ENCODE measurements at places on chromosomes 13 and 19.
A peak's percentile ranks its signal among the peaks of the same experiment; 100 is the strongest.

DNA sequence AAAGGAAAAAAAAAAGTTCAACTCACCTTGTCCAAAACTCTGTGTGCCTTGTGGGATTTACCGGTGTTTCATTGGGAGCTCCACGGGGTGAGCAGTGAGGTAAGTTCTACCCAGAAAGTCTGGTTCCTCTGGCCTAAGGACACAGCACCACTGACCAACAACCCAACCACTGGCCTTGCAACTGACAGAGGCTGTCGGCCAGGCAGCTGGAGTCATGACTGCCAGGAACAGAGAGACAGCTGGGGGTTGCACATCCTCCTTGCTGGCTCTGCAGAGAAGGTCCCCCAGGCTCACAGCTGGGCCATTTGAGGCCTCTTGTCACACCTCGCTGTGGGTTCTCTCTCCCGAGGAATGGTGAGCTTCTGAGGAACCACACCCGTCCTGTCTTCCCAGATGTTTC is 59.5 kb downstream of the ANKRD10 start:
- DNase-seq, result no peak

GRCh38 chr13:84086847-84087162 is 204.5 kb upstream of the SLITRK1 start:
- no peak for DNase-seq

DNA sequence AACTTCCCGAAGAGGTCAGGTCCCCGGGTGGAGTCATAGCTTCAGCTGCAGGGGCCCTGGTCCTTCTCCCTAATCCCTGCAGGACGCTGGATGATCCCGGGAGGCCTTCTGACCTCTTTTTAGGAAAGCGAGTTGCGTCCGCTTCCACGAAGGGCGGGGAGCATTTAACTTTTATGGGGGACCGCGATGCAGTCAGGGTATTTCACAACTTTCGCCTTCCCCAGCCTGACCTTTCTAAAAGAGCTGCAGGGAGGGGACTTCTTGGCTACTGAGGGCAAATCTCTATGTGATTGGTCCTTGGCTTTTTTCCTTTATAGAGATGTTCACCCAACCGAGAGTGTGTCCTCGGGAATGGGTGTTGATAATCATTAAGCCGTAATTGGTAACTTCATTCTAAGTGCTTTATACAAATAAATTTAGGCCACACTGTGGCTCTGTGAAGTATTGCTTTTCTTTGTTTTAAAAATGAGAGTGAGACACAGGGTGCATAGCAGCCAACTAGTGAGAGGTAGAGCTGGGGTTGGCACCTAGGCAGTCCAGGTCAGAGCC is 778 bp downstream of the ZNF230 start:
- DNase-seq, result no peak

GRCh38 chr13:52995946-52996345 is 32.7 kb upstream of the OLFM4 start:
- DNase-seq, result no peak

DNA sequence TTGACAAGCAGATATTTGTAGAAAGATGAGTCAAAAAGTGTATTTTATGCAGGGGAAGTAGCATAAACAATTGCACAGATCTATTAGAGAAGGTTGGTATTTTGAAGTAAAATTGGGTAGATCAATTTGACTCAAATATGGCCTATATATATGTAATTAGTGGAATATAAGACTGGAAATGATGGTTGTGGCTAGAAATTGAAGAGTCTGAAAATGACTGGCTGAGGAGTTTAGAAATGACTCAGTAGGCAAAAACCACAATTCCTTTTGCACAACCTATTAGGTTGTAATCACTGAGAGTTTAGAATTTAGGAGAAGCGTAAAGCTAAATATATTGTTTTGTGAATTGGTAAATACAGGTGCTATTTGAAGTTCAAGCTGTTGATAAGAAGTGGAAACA is 622.6 kb upstream of the PCDH20 start:
- no peak for DNase-seq

DNA sequence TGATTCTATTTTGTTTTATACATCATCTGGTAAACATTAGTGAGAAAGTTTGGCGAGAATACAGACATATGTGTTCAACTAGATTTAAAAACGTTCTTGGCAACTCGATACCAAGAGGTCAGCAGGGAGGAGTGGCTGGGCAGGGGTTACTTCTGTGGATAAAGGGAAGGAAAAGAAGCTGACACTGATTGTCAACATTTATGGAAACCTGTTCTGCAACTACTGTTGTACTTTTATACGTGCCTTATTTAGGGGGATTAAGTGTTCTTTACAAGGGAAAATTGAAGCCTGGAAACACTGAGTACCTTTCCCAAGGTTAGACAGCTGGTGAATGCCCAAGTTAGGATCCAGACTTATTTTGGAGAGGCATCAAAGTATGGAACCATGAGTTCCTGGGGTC is 65.0 kb downstream of the MTUS2 start:
- DNase-seq, result no peak

GRCh38 chr13:75175575-75175974 is 306.4 kb downstream of the TBC1D4 start:
- no peak for DNase-seq

DNA sequence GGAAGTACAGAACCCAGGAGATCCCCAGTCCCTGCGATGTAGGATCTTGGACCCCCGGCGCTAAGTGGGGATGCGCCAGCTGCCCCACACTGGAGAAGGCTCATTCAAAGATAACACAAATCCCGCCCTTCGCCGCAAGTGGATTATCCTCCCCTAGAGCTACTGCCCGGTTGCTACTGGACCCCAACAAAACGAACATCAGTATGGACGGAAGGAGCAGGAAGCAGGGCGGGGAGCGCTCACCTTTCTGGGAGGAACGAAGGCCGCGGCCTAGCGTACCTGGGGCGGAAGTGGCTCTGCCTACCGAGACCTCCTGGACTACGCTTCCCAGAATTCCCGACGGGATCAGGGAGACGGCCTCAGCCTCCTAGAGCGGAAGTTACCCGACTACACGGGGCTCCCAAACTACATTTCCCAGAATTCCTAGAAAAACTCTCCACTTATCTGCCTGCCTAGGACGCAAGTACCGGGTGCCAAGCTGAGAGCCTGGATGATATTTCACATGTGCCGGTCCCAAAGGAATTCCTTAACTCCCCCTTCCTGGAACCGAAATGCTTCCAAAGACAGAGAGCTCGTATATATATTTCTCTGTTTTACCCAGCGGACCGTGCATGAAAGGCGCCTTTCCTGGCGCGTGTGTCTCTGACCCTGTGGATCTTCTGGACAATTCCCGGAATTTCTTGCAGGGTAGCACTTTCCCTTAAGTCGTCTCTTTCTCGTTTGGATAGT is at the start of gene ZNF112:
Gene ZNF112 (minus strand): TSS at position 298 of the 729 bp plus-strand sequence. CDS start 16,141 bp downstream, outside the sequence.
- peak; percentile 93 for DNase-seq
